ENCODE measurements at places on chromosomes 2 and 18. TPM values are rescaled to one million over a fixed set of nuclear protein-coding genes. Genes with fewer than 3 reads are reported as not detected.

TCF23 gene
- not detected for total RNA-seq

CARF gene
- total RNA-seq, result 5.3 TPM

SIX3 gene
- not detected for total RNA-seq

DSG4 gene
- not detected for total RNA-seq

SLC35F6 gene
- total RNA-seq, result 30.4 TPM

MYOM1 gene
- 1.3 TPM for total RNA-seq

NLRC4 gene
- total RNA-seq, result not detected

Measured in smooth muscle cell of bladder (primary cell).